ENCODE measurements at places on chromosomes 2 and 18.

DNA sequence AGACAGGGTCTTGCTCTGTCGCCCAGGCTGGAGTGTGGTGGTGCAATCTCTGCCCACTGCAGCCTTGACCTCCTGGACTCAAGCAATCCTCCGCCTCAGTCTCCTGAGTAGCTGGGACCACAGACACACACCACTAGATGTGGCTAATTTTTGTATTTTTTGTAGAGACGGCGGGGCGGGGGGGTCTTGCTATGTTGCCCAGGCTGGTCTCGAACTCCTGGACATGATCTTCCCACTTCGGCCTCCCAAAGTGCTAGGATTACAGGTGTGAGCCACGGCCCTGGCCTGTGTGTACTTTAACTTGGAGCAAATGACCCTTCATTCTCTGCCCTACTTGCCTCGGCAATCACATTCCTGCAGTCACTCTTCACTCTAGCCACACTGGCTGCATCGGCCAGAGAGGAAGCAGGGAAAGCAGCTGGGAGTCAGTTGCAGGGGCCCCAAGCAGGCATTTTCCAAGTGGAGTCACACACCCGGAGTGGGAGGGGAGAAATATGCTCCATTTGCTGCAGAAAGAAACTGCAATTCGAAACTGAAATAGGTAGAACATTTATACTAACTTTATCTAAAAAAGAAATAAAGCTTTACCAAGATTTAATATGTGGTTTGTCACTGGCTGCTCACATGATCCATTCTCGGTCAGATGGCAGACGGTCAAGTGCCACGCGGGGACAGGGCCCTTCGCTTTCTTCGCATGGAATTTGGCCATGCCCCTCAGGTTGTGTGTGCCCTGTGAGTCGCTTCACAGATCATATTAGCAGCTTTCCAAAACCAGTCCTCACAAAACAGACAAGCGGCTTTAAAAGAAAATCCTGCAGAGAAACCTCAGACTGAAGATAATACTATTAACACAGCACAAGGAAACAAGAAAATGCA is 37.1 kb downstream of the FAM161A start:
- DNase-seq: no peak

GRCh38 chr2:67839668-67840067 is 223.1 kb downstream of the C1D start:
- no peak for DNase-seq

- DNase-seq: no peak
These were observed 79.5 kb upstream of the DSEL start for GRCh38 chr18:67596003-67596402.

GRCh38 chr2:21005700-21006422 is 38.0 kb downstream of the APOB start:
- DNase-seq: no peak

- no peak for DNase-seq
These were observed 16.9 kb downstream of the IMPA2 start for GRCh38 chr18:11998193-11998592.

GRCh38 chr2:584863-585823 is 92.1 kb downstream of the TMEM18 start:
- DNase-seq: no peak

DNA sequence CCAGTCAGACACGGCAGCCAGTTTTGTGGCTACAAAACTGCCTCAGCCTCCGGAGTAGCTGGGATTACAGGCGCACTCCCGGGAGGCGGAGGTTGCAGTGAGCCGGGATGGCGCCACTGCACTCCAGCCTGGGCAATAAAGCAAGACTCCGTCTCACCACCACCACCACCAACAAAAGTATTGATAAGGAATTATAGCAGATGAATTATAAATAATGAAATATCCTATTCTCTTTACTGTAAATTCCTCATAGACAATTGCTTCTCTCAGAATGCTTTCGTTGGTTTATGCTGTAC is 1.4 kb upstream of the FAM161A start:
- no peak for DNase-seq

- peak; percentile 93 for DNase-seq
These were observed 12.2 kb downstream of the FHOD3 start for GRCh38 chr18:36309436-36310391.

DNA sequence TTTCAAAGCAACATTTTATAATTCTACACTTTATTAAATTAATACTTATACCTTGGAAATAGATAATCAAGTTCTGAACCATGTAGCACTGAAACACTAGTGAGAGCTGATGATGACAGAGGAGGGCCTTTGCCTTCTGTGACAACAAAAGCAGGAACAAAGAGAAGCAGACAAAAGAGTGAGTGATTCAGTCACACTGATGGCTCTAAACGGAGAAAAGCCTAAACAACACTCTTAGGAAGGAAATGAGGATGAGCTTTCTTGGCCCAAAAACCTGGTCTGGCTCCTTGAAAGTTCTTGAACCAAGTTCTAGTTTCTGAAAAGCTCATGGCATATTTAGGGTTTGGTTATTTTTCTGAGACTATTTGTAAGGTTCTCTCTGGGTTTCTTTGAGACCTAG is 271.9 kb downstream of the DPP10 start:
- no peak for DNase-seq

DNA sequence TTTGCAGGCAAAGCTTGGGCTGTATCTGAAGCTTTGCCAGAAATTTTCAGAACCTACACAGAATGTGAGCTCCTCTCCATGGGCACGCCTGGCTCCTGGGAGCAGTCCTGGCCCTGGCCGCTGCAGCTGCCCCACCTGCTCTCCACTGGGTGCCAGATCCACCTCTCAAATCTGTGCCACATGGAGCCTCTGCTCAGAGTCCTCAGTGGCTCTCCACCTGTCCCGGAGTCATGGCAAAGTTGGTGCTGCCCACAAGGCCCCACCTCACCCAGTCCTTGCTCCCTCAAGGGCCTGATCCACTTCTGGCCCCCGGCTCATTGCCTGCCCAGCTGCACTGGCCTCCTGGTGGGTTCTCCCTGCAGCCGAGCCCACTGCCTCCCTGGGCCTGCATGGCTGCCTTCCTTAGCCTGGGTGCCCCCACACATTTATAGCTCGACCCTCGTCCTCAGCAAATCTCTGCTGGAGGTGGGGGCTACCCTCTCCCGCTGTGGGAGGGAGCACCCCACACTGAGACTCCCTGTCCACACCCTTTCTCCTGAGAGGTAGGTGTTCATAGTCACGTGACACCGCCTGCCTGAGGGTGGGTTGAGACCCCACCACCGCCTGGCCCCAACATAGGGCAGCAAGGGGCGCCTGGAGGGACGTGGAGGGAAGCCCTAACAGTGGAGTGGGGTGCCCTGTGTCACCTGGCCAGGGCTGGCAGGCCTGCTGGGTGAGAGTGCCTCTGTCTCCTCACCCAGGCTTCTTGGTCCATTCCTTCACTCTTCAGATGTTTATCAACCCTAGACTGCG is 224.1 kb downstream of the SH3RF3 start:
- no peak for DNase-seq

DNA sequence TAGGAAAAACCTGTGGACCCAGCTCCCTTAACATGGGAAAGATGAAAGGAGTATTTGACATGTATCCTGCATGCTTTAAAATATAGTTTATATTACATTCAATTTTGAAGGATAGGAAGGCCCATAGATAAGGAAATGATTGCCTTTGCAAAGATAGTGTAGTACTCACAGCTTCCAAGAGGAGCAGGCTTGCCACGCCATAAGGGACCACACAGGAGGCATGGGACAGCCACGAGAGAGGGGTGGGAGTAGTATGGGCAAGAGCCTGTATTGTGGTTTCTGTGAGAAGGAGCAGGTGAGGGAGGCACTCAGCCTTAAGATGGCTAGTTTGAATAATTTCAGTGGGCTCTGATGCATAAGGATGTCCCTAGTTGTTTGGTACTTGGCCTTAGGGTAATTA is 740.3 kb downstream of the SATB2 start:
- DNase-seq: no peak

- peak; percentile 64 for DNase-seq
These were observed 13.4 kb downstream of the NOP58 start for GRCh38 chr2:202278944-202279343.

GRCh38 chr2:103484906-103485305 is 723.1 kb downstream of the TMEM182 start:
- DNase-seq: no peak

GRCh38 chr2:46798998-46799698 is 116.5 kb downstream of the MCFD2 start:
- no peak for DNase-seq

DNA sequence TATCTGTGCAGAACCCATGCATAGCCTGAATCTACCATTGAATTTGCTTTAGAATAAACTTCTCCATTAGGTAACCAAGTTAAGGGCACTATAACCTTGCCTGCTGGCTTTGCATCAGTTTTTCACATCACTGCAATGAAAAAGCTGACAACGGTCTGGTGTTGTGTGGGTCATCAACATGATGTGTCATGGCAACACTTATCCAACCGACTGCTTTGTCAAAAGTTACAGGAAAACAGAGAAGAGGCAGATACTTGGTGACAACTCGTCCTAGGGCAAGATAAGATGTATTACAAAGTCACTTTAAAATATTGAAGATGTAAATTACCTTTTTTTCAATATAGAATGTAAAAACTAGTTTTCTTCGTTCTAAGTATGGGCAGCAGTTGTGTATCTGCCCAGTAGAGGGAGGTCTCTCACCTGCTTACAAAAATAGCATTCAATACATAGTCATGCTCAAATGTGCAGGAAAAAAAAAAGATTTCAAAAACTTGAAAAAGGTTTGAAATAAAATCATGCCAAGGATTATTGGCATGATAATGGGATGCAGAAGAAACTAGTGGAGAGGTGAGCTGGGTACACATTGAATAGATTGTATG is 96.3 kb downstream of the EVA1A start:
- DNase-seq: peak; percentile 25

DNA sequence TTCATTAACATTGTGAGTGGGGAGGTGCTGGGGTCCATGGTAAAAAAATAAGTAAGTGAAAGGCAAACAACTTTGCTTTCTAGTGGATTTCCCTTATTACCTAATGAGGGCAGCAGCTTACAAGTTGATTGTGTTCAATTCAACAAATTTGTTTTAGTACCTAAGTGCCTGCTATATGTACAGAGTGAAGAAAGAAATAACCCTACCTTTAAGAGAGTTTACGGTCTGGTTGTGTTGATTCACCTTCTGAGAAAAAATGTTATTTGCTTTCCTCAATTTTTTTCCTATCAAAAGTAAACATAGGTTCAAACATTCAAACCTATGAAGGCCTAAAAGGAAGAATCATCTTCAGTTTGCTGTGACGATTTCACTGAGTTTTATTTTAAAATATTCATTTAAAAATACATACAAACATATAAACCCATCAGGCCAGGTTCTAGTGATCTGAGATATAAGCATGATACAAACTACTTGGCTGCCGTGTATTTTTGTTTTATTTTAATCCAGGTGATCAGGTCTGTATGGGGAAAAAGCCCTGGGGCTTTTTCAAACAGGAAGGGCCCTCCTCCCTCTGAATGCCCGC is 1.5 kb upstream of the SPTBN1 start:
- no peak for DNase-seq

DNA sequence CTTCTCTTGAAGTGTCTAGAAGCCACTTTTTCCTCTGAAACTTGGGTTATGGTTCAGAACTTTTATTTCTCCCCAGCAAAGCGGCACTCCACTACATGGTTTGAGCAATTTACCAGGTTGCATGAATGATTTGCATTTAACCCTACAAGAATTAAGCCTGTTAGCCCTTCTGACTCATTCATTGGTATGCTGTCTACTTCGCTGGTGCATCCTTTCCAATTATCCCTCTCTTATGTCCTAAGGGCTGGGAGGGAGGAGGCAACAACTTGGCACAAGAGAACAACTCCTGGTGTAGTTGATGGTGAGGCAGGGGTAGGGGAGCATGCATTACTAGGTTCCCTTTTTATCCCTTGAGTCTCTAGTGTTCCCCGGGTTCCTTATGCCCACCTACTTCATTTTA is 293.4 kb upstream of the MEX3C start:
- no peak for DNase-seq

DNA sequence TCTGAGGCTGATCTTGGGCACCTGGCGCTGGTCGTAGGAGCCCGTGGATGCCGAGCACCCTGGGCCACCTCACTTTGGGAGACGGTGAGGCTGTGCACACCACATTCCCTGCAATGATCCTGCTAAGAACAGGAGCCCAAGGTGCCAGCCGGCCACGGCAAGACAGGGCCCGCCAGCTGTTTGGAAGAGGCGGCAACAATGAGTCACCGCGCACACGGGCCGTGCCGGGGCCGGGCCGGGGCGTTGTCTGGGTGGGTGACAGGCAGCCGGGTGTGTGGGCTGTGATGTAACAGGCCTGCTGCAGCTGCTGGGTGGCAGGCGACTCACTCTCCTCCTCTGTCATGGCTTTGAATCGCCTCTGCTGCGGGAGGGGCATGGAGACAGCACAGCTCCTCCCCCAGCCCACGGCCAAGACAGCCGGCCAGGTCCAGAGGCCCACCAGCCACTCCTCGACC is 49.7 kb upstream of the ODC1 start:
- DNase-seq: peak; percentile 39

DNA sequence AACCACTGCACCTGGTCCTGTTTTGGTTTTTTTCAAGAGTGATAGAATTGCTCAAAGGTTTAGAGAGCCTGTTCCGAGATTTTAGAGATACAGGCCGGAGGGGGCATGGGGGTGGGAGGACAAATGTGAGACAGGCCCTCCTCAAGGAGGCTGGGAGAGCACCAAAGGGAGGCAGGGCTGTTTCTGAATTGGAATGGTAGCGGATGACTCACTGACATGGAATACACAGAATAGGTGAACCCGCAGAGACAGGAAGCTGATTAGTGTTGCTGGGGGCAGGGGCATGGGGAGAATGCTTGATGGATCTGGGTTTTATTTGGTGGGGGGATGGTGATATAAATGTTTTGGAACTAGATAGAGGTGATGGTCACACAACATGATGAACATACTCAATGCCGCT is 111.0 kb upstream of the MGAT5 start:
- peak; percentile 70 for DNase-seq

GRCh38 chr2:178819992-178820391 is 12.8 kb upstream of the TTN start:
- no peak for DNase-seq

DNA sequence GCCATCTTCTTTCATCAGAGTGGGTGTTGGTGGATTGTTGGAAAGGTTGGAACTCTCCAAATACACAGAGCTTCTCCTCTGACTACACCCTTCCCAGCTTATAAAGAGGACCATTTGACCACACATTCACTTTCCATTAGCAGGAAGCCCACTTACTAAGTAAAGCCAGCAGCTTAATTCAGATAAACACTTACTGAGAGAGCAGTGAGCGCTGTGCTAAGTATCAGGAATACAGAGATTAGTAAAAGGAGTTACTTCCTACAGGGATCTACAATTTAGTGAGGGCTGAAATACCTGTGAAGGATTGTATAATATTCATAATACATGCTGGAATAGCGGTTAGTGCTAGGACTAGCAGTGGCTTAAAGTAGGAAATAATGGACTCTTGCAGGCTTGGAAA is 343.0 kb downstream of the NYAP2 start:
- no peak for DNase-seq

- no peak for DNase-seq
These were observed 746.4 kb downstream of the SLC4A3 start for GRCh38 chr2:220373878-220374277.

- no peak for DNase-seq
These were observed 118.7 kb downstream of the EPB41L3 start for GRCh38 chr18:5424903-5425664.

GRCh38 chr2:47195148-47195547 is 40.0 kb upstream of the STPG4 start:
- no peak for DNase-seq
